RPMI7951 (cell line): ENCODE measurements at places on chromosomes 3 and 15. TPM values are rescaled to one million over a fixed set of nuclear protein-coding genes. Genes with fewer than 3 reads are reported as not detected.

Gene A4GNT
- not detected in 2 replicates for total RNA-seq

- no peak for DNase-seq
These were observed 36.3 kb upstream of the SGO1 start for GRCh38 chr3:20222274-20222673.

GRCh38 chr3:45760878-45761711 is 35.2 kb downstream of the SLC6A20 start:
- DNase-seq: peak; percentile 68

GRCh38 chr3:10602769-10603768 is 97.7 kb upstream of the ATP2B2 start:
- no peak for DNase-seq

DNA sequence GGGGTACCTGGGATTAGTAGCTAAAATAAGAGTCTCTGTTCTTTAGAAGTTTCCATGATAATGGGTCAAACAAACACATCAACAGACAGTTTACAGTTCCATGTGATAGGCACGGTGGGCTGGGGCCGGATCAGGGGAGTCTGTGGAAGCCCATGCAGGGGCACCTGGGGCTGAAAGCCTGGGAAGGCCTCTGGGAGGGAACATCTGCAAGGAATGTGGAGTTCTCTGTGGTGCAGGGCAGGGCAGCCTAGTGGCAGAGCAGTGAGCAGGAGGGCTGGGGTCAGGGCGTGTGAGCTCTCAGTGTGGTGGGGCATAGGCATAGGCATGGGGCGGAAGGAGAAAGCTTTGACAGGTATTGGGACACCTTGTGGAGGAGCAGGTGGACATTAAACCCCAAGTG is 207.7 kb upstream of the TRIM42 start:
- DNase-seq: no peak

- DNase-seq: peak; percentile 91
These were observed 85.6 kb downstream of the TJP1 start for GRCh38 chr15:29736744-29737020.
